ENCODE measurements at places on chromosomes 3 and 15.

DNA sequence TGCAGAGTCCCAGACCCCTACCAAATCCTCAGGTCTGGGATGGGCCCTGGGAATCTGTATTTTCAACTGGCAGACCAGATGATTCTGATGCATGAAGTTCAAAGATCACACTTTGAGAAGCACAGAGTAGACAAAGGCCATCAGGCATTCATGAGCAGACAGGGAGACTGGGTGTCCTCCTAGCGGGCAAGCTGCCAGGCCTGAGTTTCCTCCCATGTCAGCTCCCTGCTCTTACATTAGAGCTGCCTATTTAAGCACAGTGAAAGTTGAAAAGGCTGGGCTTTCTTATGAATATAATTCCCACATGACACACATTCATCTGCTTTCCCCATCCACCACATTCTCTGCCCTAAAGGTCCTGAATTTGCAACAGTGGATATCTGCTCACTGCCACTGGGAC lies 14.0 kb downstream of the CAPN3 start:
- DNase-seq: no peak

DNA sequence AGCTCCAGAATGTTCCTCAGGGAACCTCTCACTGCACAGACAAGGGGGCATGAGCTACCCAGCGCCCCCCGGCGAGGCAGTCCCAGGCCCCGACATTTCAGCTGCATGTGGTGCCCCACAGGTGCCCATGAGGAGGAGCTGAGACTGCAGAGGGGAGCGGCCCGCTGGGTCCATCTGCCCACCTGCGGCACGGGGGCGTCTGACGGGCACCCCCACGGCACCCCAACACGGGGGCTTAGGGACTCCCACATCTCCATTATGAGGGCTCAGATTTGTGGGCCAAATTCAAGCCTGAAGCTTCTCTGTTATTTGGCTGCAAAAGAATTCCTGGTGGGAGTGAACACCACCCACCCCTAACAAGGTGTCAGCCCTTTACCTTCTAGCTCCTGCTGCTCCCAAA lies 258.4 kb downstream of the UACA start:
- DNase-seq: no peak

DNA sequence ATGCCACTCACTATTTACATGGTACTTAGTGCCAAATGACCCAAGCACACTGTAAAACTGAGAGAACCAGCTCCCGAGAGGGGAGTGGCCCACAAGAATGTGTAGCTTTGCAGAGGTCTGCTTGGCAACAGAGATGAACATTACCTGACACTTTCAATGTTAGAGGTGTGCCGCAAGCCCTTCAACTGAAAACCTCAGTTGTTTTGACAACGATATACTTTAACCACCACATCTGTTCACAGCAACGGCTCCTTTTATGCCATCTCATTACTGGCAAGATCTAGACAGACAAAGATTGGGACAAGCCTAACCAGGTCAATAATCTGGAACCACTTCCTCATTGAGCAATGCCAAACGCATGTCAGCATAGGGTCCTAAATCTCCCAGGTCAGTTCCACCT lies 23.7 kb downstream of the NEK10 start:
- DNase-seq: no peak

GRCh38 chr15:57273402-57273801 lies 102.9 kb upstream of the CGNL1 start:
- no peak for DNase-seq

GRCh38 chr15:68507447-68507846 lies 71.3 kb upstream of the CORO2B start:
- no peak for DNase-seq

Measured in D721Med (cell line).